ENCODE measurements at places on chromosomes 7 and 10.

DNA sequence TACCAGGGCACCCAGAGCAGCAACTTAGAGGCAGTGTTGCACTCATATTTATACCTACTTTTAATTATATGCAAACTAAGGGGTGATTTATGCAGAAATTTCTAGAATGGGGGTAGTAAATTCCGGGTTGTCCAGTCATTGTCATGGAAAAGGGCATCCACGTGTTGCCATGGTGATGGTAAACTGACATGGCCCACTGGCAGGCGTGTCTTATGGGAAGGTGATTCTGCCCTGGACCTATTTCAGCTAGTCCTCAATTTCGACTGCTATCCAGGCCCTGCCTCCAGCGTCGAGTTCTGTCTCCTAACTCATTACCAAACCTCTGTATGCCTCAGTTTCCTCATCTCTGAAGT, 12.8 kb downstream of the SNX8 start:
- DNase-seq, result peak; percentile 55

GRCh38 chr10:68560186-68560942, at the start of gene TET1:
TSS of gene TET1 (plus strand) at chr10:68560337. CDS start at chr10:68572339, 12,002 bp downstream.
- peak; percentile 78 for DNase-seq

GRCh38 chr7:45129181-45129800, 17.8 kb upstream of the TBRG4 start:
- no peak for DNase-seq

- no peak for DNase-seq
These were observed 536 bp downstream of the C10orf105 start for GRCh38 chr10:71719042-71719441.

GRCh38 chr7:66075590-66076461, at the start of gene ASL:
TSS of gene ASL (plus strand) at chr7:66075819. CDS start at chr7:66076082, 263 bp downstream.
- peak; percentile 89 for DNase-seq

DNA sequence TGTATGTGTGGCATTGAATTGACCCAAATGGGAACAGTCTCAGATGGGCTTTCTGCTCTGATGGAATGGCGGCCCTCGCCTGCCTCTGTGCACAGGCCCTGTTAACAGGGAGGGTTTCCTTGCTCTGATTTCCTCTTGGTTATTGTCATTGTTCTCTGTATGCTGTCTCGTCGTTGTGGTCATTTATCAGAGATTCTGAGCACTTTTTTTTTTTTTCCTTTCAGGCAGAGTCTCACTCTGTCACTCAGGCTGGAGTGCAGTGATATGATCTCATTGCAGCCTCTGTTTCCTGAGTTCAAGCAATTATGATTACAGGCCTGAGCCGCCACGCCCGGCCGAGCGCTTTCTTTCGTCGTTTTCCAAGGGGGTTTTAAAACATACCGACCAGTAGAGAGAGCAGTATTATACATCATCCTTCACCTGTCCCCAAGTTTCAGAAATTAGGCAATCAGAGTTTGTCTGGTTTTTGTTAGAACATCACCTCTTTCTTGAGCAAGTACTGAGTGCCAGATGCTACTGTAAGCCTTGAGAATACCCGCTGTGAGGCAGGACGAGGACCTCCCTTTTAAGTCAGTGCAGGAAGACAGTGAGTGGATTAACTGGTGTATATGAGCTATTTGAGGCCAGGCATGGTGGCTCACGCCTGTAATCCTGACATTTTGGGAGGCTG, 6.5 kb downstream of the CHST12 start:
- no peak for DNase-seq

GRCh38 chr10:7950981-7951847, 103.3 kb upstream of the GATA3 start:
- DNase-seq, result no peak

- DNase-seq, result no peak
These were observed 197.9 kb downstream of the ARHGAP12 start for GRCh38 chr10:31730776-31731175.

GRCh38 chr10:31278279-31278941, 40.6 kb upstream of the ZEB1 start:
- no peak for DNase-seq

GRCh38 chr7:126501617-126502016, 751.1 kb downstream of the GRM8 start:
- DNase-seq, result no peak

DNA sequence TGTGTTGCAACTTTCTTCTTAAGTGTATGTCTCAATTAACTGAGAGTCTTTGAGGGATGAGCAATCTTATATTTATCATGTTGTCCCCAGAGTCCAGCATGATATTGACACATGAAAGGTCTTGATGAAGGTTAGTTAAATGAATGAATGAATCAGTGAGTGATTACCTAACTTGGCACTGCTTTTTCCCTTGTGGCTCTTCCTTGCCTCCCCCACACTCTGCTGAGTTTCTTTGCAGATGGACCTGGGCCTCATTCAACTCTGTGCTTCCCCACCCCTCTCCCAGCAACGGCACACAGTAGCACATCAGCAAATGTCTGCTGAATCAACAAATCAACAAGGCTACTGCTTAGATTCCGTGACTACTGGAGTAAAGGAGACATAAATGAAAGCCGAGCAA, 235.1 kb upstream of the CXCL12 start:
- DNase-seq, result no peak

DNA sequence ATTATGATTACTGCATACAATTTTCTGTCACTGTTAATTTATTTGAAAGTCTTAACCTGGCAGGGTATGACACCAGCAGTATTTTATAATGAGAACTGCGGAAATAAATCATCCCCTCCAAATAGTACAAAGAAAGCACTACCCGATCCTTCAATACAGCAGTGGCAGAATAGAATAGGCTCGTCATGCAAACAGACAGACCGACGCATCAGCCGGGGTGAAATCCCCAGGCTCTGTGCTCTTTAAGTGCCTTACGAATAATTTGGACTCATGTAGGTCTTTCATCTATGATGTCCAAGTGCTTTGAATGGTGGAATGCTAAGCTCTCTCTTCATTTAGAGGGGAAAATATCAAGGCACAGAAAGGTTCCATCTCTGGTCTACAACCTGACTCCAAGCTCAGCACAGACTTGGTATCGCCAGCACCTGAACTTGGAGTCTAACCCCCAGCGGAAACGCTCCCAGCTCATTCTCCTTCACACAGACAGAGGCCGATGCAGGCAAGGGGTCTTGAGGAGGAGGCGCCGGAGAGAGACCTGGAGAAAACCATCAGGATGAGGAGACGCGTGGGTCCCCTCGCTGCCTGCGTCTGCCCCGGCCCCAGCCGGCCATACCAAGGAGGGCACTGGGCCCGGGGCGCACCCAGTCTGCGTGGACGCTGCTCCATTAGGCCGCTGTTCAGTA, 568.1 kb upstream of the MKI67 start:
- no peak for DNase-seq

- DNase-seq, result no peak
These were observed 203.2 kb downstream of the ANK3 start for GRCh38 chr10:60186315-60187071.

- no peak for DNase-seq
These were observed 9.2 kb upstream of the ADCY1 start for GRCh38 chr7:45564886-45565455.

DNA sequence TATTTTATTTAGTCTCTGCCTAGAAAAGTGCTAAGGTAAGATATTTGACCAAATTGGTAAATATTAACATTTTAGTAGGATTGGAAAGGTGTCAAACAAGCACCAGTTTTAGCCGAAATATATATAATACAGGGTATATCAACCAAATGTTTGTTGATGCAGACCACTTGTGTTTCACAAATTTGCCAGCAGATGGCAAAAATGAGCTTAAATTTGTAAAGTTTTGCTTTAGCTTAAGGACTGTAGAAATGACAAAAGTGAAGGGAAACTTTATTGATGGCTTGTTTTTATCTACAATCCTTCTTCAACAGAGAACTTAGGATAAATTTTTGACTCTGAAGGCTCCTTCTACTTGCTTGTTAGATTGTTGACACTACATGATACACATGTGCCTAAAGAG, 4.8 kb upstream of the POLR1F start:
- DNase-seq, result no peak

- no peak for DNase-seq
These were observed 549 bp upstream of the DDX50 start for GRCh38 chr10:68900427-68901104.

DNA sequence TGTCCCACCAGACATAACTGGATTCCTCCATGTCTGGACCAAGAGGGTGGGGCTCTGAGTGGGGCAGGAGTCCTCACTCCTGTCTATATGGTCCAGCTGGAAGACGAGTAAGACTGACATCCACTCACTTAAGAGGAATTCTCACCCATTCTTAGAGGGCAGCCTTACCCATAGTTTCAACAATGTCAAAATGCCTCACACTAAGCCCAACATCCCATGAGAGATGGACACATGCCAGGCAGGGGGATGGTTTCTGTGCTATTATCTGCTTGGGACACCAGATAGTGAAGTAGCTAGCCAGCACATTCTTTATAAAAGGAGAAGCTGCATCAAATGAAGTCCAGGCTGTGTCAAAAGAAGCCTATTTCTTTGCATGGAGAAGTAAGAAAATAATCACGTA, 4.7 kb upstream of the LANCL2 start:
- no peak for DNase-seq

- DNase-seq, result no peak
These were observed 299.4 kb downstream of the DNAJB9 start for GRCh38 chr7:108869070-108869469.

DNA sequence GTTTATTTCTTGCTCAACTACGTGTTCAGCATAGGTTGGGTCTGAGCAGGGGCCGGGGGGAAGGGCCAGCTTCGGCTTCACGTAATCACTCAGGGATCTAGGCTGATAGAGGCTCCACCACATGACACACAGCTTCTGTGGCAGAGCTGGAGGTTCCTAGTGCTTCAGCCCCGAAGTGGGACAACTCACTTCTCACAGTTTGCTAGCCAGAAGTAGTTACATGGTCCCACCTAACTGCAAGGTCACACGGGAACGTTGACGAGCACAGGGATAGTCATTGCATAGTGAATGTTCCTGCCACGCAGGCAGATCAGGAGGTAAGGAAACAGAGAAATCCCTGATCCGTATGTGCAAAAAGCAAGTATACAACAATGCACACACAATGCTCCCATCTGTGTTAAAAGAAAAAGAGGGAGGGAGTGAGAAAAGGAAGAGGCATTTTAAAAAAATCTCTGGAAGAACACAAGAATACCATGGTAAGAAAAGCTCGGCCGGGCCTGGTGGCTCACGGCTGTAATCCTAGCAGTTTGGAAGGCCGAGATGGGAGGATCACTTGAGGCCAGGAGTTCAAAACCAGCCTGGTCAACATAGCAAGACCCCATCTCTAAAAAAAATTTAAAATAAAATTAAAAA, 16.9 kb downstream of the SMURF1 start:
- DNase-seq, result no peak

- DNase-seq, result no peak
These were observed 44.7 kb upstream of the TMEM213 start for GRCh38 chr7:138753150-138753518.

- DNase-seq, result no peak
These were observed 116.3 kb downstream of the CYP26A1 start for GRCh38 chr10:93189944-93190343.

DNA sequence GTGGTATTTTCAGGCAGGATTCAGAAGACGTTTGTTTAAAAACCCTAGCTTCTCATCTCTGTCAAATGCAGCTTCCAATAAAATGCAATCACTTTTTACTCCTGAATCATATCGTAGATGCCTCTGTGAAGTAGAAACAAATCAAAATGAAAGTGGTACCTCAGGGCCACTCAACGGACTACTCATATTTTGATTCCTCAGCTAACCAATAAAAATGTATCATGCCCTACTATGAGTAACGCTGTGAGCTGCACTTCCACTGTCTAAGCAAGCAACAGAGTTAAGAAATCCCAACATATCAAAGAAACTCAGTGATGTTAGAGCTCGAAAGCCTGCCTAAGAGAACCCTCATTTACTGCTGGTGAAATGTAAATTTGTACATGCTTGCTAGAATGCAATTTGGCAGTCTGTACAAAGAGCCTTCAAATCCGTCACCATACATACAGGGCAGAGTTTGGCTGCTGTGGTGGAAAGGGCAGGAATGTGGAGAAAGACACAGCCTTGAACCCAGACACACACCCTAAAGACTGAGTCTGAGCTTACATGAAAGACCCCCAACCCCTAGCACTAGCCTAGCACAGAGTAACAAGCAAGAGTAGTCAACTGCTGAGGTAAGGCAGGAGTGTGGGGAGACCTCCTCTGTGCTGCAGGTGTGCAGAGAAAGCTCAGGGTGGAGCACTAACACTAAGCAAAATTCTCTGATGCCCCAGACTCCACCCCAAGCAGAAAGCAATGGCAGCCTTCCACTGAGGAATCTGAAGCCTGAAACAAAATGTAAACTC, 151.5 kb downstream of the ANK3 start:
- DNase-seq, result peak; percentile 27

GRCh38 chr10:14173706-14174594, 156.8 kb downstream of the FRMD4A start:
- DNase-seq, result no peak

DNA sequence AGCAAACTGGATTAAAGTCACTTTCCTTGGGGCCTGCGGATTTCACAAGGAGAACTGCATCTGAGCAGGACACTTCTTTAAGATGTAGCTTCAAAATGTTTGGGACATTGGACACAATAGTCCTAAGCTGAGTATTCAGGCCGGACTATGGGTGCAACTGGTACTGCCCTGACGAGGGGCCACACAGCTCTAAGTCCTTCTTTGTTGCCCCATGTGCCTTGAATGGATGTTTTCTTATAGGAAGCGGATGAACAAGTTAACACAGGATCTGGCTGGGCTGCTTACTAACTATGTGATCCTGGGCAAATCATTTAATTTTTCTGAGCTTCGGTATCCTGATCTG, 147.8 kb upstream of the KLF14 start:
- no peak for DNase-seq

- DNase-seq, result no peak
These were observed 24.3 kb downstream of the SLC29A3 start for GRCh38 chr10:71343392-71343773.

DNA sequence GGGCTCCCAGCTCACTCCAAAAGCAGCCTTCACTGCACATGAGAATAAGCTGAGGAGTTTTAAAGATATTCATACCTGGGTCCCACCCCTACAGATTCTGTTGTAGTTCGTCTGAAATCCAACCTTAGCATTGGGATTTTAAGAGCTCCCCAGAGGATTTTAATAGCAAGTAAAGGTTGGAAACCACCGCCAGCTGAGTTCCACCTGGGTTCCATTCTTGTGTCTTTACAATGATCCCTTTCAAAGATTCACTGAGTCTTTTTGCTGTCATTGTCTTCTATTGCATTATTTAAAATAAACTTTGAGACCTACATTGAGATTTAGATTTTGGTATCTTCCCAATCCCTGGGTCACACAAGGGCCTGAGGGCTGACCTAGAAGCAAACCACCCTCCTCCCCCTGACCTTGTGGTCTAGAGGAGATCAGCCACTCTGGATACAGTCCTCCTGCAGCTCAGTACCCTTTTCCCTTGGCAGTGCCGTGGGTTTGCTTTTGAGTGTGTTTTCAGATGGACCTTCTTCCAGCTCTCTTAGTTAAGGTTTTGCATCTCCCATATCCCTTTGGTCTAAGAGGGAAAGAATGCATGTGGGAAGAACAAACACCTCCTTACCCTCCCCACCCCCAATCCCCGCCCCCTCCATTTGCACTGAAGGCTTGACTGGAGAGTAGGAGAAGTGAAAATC, 22.6 kb upstream of the SIRT1 start:
- DNase-seq, result peak; percentile 50

Measured in iPS DF 6.9 (cell line).